ENCODE measurements at places on chromosomes 5 and 9.

DNA sequence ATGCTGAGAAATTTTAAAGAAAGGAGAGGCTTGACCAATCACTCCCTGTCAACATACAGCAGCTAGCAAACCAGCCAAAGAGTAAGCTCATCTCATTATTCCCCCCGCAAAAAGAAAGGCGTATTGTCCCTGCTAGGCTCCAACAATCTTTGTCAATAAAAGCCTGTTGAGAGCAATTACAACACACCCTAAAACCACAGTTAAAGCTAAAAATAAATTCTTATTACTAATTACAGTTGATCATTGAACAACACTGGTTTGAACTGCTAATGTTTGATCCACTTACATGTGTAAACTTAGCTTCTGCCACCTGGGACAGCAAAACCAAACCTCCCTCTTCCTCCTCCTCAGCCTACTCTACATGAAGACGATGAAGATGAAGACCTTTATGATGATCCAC is 151.2 kb downstream of the TSSK1B start:
- DNase-seq = no peak

- DNase-seq = peak; percentile 12
Observed at GRCh38 chr9:116837018-116837989, 150.2 kb downstream of the TRIM32 start.

- peak; percentile 48 for DNase-seq
Observed at GRCh38 chr5:150153957-150154617, 1.6 kb downstream of the PDGFRB start.

DNA sequence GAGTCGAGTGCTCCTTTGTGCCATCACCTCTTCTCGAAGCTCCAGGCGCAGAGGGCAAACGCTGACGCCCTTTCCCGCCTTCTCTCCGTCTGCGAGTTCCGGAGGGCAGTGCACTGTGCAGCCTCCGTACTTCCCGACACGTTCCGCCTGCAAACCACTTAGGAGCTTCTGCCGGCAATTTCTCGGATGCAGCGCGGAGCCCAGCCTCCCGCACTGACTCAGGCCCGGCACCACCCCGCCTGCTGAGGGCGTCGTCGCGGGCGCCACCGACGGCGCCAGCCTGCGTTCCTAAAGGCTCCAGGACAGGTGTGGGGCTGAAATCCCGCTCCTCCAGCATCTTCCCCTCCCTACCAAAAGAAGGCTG is 9.3 kb upstream of the TRIM36 start:
- peak; percentile 39 for DNase-seq

DNA sequence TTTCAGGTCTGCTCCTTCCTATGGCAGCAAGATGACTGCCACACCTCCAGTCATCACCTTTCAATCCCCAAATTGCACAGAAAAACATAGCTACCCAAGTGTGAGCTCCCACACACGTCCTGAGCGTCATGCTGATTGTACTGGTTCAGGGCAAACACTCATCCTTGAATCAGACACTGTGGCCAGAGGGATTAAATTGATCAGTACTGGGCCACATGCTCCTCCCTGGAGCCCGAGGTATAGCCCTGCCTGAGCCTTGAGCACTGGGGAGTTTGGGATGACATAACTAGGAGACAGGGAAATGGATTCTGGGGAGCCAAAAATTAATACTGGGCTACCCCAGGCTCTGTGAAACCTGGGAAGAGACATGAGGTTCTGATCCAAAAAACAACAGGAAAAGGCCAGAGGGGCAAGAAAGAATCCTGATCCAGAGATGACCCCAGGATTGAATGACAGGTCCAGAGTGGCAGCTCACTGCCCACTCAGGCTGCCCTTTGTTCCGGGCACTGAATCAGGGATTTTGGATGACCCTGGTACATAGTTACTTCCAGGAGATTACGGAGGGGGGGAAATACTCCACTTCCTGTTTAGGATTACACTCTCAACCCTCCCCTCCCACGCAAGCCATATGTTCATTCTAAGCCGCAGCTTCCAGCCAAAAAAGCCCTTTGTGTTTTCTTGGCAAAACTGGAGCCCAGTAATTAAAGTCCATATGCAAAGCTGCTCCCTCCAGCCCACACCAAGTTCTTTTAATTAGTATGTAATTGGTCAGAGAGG is 141.6 kb upstream of the SPRY4 start:
- DNase-seq = no peak

GRCh38 chr9:89724659-89725058 is 119.8 kb downstream of the GADD45G start:
- DNase-seq = no peak

DNA sequence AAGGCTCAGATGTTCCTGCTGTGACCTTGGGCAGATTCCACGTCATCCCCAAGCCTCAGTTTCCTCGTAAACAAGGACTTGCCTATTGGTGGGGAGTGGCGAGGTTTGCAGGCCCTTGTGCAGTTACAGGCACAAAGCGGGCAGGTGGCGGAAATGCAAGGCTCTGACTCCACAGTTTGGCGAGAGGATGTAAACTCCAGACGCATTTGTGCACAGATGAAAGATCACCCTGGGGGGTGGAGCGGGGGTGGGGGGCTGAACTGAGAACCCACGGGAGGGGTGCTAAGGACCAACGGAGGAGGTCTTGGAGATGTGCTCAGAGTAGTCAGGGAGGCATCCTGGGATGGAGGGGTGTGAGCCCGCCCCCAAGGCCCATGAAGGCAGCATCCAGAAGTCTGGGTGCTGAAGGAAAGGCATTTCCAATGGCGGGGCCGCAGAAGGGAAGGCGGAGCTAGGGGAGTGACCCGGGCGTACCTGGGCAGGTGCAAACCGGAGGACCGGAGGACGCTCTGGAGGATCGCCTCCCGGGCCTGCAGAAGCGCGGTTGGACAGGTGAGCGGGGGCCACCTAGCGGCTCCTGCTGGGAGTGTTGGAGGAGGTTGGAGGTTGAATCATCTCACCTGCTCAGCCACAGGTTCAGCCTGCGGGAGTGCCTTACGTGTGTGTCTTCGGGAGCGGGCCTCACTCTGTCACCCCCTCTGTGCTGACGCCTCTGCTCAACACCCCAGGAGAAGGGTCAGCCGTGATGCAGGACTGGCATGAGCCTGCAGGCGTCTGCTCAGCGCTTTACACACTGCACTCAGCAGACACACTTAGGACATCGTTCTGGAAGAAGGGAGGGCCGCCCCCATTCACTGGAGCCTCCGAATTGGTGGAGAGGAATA is 1.9 kb upstream of the FIBCD1 start:
- DNase-seq = peak; percentile 83
